Stimulated activated memory B cell treated with anti-CD40 and anti-IgM and Interleukin-4, amounts not matched to agents 10 μg/mL and 1 μg/mL and 100 μg/mL, for 72 hours (primary cell): ENCODE measurements at places on chromosomes 7 and 10.

DNA sequence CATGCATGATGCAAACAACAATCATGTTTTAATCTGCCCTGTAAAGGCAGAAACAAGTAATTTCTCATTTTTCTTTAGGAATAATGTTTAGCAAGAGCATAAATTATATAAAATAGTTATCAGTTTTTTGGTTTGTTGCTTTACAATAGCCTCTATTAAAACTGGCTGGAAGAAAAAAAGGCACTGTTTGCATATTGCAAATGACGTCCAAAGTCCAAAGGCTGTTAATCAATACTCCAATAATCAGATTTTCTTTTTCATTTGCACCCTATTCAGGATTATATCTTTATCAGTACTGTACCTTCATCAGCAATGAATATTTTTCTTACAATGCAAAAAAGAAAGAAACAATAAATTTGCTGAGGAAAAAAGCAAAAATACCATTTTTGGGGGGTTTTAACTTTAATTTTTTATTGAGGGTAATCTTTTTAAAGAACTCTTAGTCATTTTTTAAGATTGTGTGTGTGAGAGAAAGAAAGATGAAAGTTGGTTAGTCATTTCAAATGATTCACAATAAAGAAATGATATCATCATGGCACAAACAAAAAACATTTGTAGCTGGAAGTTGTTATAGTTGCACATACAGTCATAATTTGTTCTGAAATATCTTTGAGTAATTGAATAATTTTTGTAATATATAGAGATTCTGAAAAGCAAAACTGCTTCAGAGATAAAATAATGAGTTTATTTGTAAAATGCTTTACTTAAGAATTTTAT lies 44.4 kb upstream of the AKR1C2 start:
- no peak for ATAC-seq

GRCh38 chr7:29345590-29345989 lies 151.0 kb downstream of the CHN2 start:
- ATAC-seq, result no peak

DNA sequence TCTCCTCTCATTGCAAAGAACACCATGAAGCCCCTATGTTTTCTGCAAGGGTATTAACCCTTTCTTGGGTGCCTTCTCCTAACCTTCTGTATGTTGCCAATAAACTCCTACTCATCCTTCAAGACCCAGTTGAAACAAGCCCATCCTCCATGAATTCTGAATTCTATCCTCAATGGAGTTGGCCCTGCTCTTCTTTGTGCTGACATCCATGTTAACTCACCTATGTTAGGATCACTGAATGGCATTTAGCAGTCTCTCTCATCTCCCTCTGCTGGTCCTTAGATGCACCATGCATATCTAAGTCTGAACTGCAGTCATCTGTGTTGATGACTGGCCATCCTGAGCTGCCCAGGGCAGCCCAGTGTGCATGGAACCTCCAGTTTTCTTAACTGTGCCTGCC lies 129.8 kb downstream of the BUB3 start:
- ATAC-seq, result no peak

GRCh38 chr7:139976838-139977656 lies 85.7 kb downstream of the PARP12 start:
- ATAC-seq, result no peak

DNA sequence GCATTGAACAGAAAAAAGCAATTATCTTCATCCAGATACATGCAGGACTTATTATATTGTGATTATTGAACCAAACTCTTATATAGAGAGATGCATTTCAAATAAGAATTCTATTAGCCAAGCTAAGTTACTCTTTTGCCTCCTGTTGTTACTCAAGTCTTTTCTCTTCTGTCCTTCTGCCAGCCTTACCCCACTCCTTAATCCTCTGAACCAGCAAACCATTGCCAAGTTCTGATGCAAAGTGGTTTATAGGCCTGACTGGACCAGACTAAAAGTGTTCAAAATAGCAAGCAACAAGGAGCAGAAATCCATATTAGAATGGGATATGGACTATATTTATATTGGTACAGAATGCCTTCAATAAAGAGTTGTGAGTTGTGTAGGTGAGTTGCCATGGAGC lies 2.2 kb upstream of the SLC26A4 start:
- no peak for ATAC-seq

DNA sequence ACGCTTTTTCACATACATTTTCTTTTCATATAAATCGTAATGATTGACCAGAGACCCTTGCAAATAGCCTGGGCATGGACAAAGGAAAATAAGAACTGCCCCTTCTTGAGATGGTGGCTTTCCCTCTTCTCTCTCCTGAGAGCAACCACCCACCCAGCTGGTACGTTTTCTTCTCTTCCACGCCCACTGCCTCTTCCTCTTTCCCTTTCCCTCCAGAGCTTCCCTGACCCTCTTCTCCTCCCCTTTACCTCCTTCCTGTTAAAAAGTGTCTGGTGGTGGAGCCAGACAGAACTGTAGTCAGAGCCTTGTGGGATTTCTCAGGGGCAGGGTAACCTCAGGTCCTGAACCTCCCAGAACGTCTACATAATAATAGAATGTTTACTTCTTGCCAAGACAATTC lies 23.2 kb downstream of the GPR141 start:
- ATAC-seq, result no peak

- no peak for ATAC-seq
Measured at GRCh38 chr7:45203459-45203858, 45.9 kb downstream of the RAMP3 start.

- ATAC-seq, result no peak
Measured at GRCh38 chr7:100822236-100823139, 4.8 kb downstream of the EPHB4 start.

DNA sequence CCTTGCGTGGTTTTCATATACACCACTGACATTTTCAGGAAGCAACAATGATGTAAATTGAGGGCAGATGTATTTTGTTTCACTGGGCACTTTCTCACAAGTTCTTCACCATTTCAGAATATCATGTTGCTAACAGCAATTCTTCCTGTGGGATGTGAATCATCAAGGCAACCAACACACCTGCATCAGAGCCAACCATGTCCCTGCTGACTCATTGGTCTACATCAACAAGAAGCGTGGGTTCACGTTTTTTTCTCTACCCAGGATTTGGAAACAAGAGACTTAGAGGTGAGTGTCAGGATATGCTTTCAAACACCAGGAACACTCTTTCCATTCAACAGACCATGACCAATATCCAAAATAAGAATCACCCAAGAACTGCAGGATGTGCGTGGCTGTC lies 203.9 kb downstream of the TEX36 start:
- ATAC-seq, result no peak

DNA sequence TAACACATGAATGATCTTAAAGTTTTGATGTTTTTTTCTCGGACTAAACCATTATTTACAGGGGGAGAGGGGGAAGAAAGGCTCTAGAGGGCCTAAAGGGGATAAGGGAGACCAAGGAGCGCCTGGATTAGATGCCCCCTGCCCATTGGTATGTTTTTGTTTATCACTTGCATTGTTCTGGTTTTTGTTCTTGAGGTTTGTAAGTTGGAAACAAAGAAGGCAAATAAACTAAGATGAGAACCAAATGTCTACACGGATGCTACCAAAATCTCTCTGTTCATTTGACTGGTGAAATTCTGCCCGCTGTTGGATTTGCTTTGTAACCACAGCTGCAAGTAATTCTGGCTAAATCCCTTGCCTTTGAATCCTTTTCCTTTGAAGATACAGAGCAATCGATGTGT lies 99.8 kb upstream of the MACROH2A2 start:
- no peak for ATAC-seq

GRCh38 chr10:69781576-69781975 lies 20.1 kb upstream of the COL13A1 start:
- no peak for ATAC-seq

DNA sequence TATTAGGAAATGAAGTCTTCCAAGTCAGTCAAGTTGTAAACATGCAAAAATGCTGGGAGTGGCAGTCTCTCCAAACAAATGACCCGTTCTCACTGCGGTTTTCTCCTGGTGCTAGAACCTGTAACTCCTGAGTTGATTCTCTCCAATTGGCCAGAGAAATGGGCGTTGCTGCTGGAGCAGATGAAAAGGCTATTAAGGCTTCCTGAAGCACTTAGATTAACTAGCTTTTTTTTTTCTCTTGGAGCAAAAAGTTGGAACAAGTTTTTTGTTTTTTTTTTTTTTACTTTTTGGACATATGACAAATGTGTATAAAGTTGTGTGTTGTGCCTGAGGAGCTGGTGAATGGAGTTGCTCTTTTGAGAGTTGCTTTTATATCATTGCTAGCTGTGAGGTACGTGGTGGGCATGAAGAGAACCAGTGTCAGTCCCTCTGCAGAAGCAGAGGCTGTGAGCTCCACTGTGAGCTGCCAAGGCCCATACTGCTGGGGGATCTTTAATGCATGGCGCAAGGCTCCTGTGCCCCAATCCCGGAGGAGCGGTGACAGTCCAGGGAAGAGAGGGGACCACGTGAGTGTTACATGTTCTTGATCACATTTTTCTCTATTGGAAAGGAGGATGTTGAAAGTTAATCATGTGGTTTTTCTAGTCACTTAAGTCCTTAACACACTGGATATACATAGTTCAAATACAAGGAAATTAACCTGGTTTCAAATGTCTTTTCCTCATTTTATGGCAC lies 393.6 kb upstream of the GALNT17 start:
- ATAC-seq, result no peak

GRCh38 chr10:122657255-122657654 lies 42.4 kb downstream of the C10orf120 start:
- ATAC-seq, result no peak
